ENCODE measurements at places on chromosomes 1 and 21.

DNA sequence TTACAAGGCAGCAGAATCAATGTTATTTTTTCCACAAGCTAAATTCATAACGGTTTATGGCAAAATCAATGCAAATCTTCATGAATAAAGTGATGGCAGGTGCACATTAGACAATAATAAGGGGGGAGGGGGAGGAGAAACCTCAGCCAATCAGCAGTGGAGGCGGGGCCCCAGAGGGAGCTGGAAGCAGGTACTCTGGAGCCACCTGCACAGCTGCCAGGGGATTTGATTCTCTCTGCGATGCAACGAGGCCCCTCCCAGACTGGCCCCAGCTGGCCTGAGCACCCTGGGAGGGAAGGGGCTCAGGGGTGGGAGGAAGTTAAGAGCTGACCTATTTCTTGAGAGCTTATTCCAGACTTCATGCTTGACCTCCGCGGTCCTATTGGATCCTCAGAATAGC lies 127.8 kb upstream of the IGSF21 start:
- DNase-seq: no peak

DNA sequence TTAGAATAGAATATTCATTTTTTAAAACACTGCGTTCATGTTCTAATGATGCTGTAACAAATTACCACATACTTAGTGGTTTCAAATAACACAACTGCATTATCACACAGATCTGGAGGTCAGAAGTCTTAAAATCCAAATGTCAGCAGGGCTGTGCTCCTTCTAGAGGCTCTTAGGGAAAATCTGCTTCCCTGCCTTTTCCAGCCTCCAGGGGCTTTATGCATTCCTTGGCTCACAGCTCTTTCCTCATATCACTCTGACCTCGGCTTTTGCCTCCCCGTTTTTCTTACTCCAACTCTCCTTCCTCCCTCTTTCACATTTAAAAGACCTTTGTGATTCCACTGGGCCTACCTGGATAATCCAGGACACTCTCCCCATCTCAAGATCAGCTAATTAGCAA lies 18.6 kb upstream of the FMN2 start:
- DNase-seq: no peak

DNA sequence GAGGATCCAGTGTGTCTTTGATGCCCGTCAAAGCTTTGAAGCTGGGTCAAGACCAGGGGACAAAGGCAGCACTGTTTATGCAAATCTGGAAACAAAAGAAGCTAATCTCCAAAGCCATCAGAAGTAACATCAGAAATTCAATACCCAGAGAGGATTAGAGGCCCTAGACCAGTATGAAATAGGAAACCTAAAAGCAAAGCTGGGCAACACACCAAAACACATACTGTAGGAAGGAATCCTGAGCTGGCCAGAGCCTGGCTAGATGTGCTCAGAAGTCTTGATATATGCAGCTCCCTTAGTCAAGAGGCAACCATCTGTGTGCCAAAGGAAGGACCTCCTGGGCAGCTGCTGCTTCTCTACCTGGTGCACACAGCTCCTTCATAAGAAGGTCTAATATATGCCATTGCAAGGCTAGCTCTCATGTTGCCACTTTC lies 12.3 kb downstream of the COLGALT2 start:
- DNase-seq: peak; percentile 71

- DNase-seq: no peak
These were observed 13.9 kb downstream of the IL6R start for GRCh38 chr1:154418923-154419619.

DNA sequence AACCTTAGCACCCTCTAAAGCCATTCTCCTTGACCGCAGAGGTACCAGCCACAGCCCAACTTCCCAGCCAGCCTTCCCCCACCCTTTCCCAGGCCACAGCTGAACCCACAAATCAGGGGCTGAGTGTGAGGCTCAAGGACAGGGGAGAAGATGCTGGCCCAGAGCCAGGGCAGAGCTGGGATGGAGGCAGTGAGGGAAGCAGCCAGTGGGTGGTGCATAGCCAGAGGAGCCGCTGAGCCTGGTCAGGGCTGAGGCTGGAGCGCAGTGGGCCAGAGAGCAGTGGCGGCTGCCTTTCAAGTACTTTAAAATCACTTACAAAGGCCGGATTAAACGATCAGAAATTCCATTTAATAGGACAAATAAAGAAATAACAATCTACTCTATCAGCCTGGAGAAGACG lies 36.3 kb downstream of the DMAP1 start:
- DNase-seq: peak; percentile 50

- DNase-seq: no peak
These were observed 2.5 kb upstream of the ERO1B start for GRCh38 chr1:236284291-236284721.

DNA sequence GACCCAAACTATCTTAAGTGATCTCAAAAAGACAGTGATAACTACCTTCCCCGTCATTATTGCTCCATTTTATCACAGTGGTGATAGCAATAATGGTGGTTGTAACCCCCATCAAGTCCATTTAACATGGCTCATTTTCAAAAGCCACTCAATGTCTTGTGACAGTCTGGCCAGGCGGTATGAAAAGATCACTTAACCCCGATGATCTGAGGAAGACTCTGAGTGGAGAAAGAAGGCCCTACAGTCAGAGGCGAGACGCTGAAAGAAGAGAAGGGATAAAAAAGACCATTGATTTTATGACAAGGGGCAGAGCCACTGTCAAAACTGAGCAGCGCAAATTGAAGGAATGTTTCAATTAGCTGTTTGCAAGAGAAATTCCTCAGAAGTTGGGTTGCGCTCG lies 417.2 kb upstream of the PBX1 start:
- DNase-seq: no peak

DNA sequence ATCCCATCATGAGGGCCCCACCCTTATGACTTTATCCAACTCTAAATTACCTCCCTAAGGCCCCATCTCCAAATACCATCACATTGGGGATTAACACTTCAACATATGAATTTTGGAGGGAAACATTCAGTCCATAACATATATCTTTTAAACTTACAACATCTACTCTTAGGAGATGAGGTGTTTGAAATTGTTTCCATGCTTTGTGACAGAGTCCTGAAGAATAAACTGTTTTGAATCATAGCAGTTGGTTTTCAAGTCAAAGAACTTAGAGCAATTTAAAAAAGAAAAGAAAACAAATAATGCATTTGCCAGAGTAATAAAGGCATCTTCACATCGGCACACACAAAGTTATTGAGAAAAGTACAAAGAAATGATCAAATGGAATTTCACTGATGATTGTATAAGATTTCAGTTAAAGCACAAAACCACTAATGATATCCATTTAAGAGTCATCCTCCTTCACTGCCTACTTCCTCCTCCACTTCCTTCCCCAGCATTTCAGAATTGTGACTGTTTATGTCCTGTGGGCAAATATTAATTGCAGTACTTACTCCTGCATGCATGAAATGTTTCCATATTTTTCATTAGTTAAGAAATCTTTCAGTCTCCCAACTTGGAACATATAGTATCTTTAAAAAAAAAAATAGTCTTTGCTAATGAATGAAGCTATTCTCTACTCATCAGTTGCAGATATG lies 202.0 kb downstream of the LRRC40 start:
- DNase-seq: no peak

DNA sequence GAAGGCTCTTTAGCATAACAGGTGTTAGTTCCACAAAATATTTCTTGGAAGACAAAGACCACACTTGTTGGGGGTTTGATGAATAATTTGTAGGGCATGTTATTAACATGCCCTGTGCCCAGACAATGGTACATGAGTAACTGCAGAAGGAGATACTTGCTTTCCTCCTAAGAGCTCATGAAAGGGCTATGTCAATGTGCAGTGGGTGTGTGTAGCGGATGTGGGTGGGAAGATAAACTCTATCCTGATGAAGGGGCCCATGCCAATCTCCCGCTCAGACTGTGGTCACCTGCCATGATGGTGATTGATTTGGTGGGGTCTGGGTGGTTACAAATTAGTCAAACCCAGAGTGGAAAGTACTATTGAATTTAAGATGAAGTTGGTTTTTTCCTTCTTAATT lies 69.8 kb upstream of the DNAH14 start:
- DNase-seq: no peak

DNA sequence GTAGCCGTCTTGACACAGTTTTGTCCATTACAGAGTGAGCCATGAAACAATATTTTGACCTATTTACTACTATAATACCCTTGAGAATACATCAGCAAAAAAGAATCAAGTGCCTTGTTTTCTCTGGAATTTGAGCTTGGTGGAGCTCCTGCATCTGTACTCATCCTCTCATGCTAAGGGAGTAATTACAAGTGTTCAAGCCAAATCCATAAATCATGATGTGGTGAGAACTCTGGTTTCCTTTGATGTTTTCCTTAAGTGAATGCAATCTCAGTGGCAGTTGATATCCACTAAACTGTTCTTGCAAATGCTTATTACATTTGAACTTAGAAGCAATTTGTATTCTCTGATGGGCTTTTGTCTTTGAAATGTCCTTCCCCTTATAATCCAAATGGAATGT lies 824.6 kb upstream of the TMPRSS15 start:
- no peak for DNase-seq

DNA sequence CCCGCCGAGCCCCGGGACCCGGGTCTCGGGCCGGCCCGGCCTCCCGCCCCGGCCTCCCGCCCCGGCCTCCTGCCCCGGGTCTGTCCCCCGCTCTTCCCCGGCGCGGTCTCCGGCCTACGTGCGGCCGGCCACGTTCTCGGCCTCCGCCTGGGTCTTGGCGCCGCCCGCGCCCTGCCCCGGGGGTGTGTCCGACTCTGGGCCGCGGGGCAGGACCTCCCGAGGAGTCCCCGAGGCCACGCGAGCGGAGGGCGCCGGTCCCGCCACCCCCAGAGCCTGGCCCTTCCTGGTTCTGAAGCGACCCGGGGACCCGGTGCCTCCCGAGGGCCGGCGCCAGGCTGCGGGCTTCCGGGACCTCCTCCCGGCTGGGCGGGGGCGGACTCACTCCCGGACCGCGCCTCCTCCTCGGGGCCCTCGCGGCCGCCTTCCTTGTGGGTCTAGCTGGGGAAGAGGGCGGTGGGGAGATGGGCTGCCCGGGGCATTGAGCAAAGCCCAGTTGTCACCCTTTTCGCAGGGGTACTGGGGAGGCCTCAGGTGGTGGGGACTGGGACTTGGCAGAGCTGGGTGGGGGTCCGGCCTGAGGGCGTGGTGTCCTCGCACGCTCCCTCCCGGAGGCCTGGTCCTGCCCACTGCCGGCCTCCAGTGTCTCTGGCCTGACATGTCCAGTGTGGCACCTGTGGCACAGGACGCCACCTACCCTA lies 558 bp downstream of the PFKL start:
- peak; percentile 84 for DNase-seq

- no peak for DNase-seq
These were observed 1793.2 kb downstream of the NCAM2 start for GRCh38 chr21:22791376-22791775.
